Left kidney (tissue), 8 donors: ENCODE measurements at places on chromosomes 13 and 19. TPM values are rescaled to one million over a fixed set of nuclear protein-coding genes. Genes with fewer than 3 reads are reported as not detected.
A peak's percentile ranks its signal among the peaks of the same experiment; 100 is the strongest.

The ZNF541 gene
- polyA plus RNA-seq, result 0.27 TPM

The PSG11 gene
- polyA plus RNA-seq, result not detected

The LILRB4 gene
- polyA plus RNA-seq, result 1.3 TPM

The EGLN2 gene
- polyA plus RNA-seq, result 59.5 TPM

The FCGBP gene
- polyA plus RNA-seq, result 5.8 TPM

The KLK6 gene
- 28.0 TPM for polyA plus RNA-seq

The EDNRB gene
- 68.2 TPM for polyA plus RNA-seq

The EVI5L gene
- 16.5 TPM for polyA plus RNA-seq

The ANGPTL4 gene
- polyA plus RNA-seq, result 3.6 TPM

The LILRB5 gene
- polyA plus RNA-seq, result 1.6 TPM

The NFILZ gene
- not detected for polyA plus RNA-seq

The CYP2B6 gene
- 3.6 TPM for polyA plus RNA-seq

The FGF9 gene
- 23.6 TPM for polyA plus RNA-seq

The PBX4 gene
- 6.1 TPM for polyA plus RNA-seq

The ATP4B gene
- 0.33 TPM for polyA plus RNA-seq

DNA sequence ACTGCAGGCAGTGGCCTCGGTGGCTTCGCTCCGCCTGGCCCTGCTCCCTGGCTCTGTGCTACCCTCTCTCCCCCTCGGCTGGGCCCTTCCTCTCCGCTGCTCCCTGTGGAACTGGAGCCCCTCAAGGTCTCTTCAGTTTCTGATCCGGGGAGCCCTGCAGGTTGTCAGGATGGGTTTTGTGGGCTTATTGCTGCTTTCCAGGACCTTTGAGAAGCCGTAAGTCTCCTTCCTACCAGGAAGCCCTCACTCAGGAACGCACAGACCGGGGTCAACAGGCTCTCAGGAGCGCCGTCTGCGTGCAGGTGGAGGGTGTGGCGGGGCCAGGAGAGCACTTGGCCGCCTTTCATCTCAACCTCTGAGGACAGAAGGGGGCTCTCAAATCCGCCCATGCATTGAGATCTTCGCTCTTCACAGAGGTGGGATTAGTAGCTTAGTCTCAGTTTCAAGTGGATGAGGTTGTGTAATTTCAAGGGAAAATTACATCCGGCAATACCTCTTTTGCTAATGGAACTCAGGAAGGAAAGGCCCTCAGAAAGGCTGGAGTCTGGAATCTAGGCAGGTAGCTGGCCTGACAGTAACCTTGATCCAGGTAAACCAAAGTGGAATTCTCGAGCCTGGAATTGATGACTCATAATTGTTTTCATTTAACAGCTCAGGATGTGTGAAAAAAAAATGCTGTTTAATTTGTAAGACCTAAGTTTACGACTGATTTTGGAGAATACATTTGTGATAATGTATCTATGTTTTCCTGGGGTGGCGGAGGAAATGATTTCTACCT lies 102.0 kb downstream of the ATP11A start:
- DNase-seq, result no peak

GRCh38 chr19:12840091-12841079 lies 2.1 kb downstream of the MAST1 start:
- peak; percentile 46 for DNase-seq

GRCh38 chr19:44529536-44529935 lies at the start of gene CEACAM20:
Gene CEACAM20, minus strand, starts transcription at chr19:44529675. Its CDS starts 166 bp downstream, at chr19:44529509.
- DNase-seq, result no peak

- no peak for DNase-seq
Observed at GRCh38 chr19:23882493-23882892, 32.2 kb upstream of the ZNF726 start.

DNA sequence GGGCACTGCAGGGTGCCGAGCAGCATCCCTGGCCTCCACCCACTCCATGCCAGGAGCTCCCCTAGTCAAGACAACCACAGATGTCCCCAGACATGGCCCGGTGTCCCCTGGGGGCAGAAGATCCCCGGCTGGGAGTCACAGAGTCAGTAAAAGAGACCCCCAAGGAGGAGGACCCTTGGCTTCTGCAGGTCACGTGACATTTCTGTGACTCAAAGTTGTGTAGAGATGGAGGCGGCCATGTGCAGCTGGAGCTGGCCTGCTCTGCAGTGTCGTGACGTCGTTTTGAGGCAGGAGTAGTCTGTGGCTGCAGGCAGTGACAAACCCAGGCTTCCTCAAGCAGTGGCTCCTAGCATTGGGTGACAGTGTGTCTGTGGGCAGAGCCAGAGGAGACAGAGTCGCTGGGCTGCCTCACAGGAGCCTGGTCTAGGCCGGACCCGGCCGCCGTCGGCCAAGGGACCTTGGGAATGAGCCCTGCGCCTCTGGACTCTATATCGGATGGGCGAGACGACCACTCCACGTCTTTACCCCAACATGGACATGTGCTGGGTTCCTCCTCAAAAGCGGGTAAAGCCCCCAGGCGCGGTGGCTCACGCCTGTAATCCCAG lies 7.7 kb upstream of the DIRAS1 start:
- no peak for DNase-seq

DNA sequence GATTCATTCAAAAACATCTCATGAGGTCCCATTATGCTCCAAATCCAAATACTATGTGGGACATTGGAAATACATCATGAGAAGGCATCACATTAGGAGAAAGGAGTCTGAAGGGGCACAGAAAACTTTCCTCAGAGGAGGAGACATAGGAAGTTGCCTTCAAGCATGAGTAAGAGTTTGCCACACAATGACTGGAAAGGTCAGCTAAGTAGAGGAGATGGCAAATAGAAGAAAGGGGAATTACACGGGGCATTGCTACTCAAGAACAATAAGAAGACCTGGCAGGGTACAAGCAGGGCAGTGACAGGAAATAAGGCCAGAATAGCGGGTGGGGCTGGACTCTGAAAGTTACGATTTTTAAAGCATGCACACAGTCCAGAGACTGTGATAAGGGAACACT lies 231.6 kb downstream of the SPRY2 start:
- DNase-seq, result no peak

- DNase-seq, result no peak
Observed at GRCh38 chr13:36959456-36960116, 39.5 kb upstream of the SMAD9 start.

DNA sequence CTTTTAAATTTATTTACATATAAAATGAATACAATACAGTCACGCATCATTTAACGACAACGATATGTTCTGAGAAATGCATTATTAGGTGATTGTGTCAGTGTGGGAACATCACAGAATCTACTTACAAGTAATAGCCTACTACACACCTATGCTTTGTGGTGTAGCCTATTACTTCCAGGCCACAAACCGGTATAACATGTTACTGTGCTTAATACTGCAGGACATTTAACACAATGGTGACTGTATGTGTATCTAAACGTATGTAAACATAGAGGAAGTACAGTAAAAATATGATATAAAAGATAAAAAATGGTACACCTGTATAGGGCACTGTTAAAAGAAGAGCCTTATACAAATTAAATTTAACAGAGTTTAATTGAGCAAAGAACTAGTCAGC lies 62.4 kb upstream of the KLHL1 start:
- DNase-seq, result no peak

GRCh38 chr19:14402332-14403144 lies 16.6 kb downstream of the DDX39A start:
- no peak for DNase-seq

DNA sequence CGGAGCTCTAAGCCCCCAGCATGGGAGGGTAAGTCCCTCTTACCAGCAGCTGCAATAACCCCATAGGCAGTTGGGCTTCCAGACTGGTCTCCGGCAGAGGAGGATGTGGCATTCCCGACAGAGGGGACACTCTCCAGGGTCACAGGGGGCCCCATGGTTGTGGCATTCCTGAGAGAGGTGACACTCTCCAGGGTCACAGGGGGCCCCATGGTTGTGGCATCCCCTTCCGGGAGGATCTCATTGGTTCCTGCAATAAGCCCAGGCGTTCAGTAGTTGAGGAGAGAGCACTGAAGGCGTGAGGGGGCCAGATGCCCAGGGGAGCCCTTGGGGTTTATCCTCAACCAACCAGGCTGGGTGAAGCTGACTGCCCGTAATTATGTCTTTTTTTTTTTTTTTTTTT lies 5.4 kb downstream of the CD320 start:
- DNase-seq, result no peak

DNA sequence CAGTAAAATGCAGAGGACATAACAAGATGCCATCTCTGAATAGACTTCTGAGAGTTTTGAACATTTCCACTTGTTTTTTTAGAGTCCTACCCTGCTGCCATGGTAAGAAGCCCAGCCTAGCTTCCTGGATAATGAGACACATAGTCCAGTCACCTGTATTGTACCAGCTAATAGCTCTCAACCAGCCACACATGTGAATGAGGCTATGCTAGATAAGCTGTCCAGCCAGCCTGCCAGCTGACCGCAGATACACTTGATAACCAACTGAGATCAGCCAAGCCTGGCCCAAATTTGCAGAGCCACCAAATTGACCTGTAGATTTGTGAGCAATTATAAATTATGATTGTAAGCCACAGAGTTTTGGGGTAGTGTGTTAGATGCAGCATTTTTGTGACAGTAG lies 10.7 kb downstream of the RFXAP start:
- DNase-seq, result no peak

GRCh38 chr19:58059671-58060078 lies 593 bp downstream of the ZNF135 start:
- DNase-seq, result no peak

- no peak for DNase-seq
Observed at GRCh38 chr19:51693260-51693659, at the start of gene SPACA6. Gene SPACA6, plus strand, starts transcription at chr19:51693330. Its CDS starts 197 bp downstream, at chr19:51693527.

- no peak for DNase-seq
Observed at GRCh38 chr13:91001371-91001770, 346.1 kb upstream of the MIR17HG start.

GRCh38 chr19:28239270-28239669 lies 973.7 kb downstream of the UQCRFS1 start:
- DNase-seq, result no peak

- DNase-seq, result no peak
Observed at GRCh38 chr19:48818234-48818820, 7.5 kb upstream of the BCAT2 start.

DNA sequence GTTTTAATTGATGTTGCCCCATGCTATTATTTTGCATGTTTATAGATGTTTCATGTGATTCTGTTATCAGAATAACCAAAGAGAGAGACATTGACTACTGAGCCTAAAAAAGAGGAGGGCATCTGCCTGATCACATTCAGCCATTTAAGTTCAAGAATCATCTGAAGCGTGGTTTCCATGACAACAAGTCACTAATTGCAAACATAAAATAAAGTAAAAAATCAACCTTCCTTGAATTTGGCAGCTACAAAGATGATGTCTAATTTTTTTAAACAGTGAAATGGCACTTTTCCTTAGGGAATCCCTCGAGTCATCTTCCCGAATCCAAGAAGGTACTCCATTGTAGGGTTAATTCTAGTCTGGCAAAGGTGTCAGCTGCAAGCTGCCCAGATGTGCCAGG lies 884.2 kb downstream of the DIAPH3 start:
- DNase-seq, result no peak

DNA sequence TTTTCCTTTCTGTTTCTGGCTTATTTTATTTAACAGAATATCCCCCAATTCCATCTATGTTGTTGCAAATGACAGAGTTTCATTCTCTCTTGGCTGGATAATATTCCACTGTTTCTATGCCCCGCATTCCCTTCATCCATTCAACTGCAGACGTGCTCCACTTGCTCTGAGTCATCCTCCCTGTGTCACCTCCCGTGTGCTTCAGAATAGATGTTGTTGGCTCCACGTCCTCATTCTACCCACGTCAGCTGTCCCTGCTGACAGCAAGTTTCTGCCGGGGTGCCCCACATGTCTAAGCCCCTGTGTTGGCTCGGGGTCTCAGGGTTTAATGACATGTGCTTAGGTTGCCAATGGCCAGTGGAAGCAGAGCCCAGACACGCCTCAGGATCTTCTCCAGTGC lies 1041.0 kb downstream of the UQCRFS1 start:
- no peak for DNase-seq

- DNase-seq, result peak; percentile 77
Observed at GRCh38 chr19:46614114-46614722, 10.7 kb downstream of the PTGIR start.

DNA sequence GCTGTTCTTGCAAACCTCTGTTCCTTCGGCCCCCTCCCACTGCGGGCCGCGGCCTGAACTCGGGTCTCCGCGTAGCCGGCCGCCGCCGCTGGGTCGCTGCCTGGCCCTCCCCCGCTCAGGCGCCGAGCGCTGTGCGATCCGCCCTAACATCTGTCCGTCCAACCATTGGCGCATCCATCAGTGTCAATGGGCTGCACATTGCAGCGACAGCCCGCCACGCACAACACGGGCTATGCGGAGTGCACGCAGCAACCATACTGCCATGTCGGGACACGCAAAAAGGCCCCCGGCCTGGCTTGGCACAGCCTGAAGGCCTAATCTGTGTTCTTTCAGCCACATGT lies 2.6 kb upstream of the TSHZ3 start:
- DNase-seq, result no peak

DNA sequence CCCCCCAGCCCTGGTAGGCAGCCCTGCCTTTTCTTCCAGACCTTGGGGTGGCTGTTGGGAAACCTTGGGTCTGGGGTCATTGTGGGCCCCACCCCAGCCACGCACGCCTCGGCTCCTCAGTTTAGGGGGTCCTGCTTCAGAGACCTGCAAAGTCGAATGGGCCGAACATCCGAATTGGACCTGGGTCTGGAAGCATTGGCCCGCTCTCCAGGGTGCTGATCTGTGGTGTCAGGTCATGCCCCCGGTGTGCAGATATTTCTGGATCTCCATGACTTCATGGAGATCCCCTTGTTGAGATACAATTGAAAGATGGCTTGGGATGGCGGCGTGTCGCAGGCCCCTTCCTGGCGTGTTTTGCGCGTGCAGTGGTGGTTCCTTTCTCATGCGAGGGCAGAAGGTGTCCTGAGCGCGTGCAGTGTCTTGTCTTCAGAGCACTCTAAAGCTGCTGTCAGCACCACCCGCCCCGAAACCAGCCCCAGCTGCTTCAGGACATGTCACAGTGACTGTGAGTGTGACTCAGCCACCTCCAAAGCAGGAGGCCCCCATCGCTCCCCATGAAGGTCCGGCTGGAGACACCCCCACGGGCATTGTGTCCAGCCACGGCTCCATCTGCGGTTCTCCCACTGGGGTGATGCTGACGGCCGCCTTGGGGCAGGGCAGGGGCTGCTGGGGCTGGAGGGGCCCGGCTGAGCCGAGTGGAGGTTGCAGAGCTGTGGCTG lies 112.7 kb downstream of the KDM4B start:
- DNase-seq, result no peak

DNA sequence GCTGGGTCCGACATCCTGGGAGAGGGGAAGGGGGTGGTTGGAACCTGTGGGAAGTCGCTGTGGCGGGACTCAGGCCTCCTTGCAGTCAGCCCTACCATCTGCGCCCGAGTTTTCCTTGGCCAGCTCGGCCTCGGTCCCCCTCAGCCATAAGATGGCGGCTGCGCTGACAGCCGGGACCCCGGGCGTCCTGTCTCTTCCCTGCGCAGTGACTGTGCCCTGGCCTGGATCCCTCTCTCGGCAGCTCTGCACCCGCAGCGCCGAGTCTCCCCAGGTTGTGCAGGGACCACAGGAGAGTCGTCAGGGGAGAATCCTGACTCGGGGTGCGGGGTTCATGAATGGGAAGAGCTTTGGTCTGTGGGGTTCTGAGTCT lies 345 bp downstream of the ZNF257 start:
- DNase-seq, result peak; percentile 0
